ENCODE measurements at places on chromosomes 6 and 20.

DNA sequence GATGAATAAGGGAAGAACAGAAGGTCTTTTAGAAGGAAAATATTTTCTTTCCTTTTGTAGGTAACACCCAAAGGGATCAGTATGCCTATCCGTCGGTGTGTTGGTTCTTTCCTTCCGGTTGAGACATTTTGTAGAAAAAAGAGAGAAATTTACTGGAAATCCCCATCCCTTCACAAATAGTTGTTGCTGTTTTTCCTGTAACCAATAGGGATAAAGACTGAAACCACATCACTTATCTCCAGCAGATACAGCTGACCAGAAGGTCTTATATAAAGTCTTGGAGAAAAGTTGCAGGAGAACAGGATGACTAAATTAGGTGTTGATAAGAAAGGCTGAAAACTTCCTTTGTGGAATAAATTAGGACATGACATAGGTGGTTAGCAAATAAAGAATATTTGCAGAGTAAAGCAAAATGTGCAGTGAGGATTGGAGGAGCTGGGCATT lies 14.8 kb upstream of the HLA-DRB1 start:
- DNase-seq, result no peak

DNA sequence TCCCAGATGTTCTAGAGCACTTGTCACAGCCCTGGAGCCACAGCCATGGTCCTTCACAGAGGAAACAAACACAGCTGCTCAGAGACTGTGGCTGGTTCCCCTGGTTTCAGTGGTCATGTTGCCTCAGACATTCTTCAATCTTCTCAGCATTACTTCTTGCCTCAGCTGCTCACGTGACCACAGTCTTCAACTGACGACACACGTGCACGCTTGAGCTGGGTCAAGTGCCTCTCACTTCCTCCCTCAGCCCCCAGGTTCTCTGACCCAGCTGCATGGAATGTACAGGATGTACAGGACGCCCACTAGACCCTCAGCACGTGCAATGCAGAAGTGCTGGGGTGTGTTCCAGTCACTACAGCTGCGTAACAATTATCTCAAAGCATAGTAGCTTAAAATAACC lies 159.8 kb upstream of the GGTLC1 start:
- DNase-seq, result peak; percentile 18

DNA sequence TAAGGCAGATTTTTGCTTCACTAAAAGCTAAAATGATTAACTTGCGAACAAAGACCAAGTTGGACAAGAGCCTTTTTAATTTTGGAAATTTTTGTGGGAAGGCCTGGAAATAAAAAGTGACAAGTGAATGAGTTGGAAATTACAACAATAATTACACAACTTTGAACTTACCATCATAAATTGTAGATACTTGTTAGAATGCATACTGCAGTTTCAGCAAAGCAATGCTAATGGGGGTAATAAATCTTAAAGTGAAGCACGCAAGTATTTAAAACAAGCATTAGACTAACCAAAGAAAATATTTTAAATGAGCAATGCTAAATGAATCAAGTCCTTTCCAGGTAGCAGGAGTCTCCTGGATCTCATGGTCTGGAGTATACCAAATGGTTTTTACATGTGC lies 83.2 kb upstream of the EYA4 start:
- no peak for DNase-seq

GRCh38 chr6:48027704-48028435 lies 83.1 kb downstream of the PTCHD4 start:
- DNase-seq, result no peak

GRCh38 chr20:3755269-3755668 lies 12.3 kb downstream of the ADISSP start:
- DNase-seq, result no peak

DNA sequence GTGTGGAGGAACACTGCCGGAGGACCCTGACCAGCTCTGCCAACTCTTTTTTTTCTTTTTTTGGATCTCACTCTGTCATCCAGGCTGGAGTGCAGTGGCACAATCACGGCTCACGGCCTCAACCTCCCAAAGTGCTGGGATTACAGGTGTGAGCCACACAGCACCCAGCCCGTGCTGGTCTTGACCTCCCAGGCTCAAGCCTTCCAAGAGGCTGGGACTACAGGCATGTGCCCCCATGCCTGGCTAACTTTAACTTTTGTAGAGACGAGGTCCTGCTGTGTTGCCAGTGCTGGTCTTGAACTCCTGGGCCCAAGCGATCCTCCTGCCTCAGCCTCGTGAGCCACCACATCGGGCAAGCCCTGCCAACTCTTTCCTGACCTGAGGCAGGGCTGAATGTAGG lies 11.2 kb downstream of the GCNT2 start:
- DNase-seq, result no peak

DNA sequence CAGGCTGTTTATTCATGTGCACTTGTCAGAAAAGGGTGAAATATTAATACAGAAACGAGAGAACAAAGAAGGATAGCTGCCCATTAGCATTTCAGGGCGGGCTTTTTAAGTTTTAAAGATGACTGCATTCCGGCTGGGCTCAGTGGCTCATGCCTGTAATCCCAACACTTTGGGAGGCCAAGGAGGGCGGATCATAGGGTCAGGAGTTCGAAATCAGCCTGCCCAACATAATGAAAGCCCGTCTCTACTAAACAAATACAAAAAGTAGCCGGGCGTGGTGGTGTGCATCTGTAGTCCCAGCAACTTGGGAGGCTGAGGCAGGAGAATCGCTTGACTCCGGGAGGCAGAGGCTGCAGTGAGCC lies 130.5 kb downstream of the HFE start:
- no peak for DNase-seq

DNA sequence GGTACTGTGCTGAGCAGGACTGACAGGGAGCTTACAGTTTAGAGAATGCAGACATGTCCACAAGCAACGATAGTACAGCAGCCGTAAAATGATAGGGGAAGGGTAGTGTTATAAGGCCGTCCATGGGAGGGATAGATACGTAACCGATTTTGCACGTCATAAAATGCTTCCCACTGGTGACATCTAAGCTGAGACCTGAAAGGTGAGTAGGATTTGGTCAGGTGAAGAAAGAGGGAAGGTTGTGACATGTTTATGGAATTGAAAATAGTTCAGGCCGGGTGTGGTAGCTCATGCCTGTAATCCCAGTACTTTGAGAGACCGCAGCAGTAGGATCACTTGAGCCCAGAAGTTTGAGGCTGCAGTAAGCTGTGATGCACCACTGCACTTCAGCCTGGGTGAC lies 25.6 kb downstream of the SNX9 start:
- DNase-seq, result no peak

DNA sequence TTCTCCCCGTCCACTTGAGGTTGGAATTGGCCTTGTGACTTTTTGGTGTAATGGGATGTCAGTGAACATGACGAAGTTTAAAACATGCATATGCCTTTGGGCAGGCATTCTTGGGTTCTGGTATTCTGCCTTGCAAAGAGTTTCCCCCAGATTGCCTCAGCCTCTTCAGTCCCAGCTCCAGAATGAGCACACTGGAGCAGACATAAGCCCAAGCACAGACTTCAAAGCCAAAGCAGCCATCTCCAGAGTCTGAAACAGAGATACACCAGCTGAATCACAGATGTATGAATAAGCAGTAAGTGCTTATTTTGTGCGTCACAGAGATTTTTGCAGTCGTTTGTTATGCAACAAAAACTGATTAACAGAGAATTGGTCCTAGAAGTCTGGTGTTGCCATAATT lies 546.0 kb downstream of the FRK start:
- DNase-seq, result no peak

GRCh38 chr6:33954453-33954852 lies 150.7 kb upstream of the MLN start:
- no peak for DNase-seq

DNA sequence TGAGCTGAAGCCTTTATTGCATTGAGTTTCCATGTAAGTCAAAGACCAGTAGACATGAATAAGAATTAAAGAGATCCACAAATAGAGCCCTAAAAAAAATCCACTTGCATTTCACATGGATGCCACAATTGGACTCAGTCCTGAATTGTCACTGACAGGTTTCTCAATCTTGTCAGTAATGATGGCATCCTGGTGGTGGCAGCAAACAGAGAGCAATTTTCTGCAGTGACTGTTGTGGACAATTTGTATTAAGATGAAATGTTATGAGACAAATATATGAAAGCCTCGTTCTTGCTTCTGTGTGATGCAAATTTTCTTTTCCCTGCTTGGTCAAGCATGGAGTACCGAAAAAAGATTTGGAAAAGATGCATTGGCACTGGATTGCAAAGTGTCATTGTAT lies 278.9 kb downstream of the SAMD5 start:
- no peak for DNase-seq

DNA sequence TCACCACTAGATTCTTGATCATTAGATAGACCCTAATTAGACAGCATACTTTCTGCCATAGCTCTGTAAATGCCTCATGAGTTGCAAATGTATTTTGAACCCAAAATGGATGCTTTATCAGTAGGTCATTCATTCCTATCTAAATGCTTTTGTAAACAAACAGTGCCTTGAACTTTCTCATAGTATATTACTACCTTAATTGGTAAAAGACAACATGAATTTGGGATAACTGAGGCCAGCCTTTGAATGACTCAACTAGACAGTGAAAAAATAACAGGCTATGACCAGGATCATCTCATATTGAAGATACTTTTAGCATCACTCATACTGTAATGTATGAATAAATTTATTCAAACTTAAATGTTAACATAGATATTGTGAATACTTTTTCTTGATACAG lies 37.0 kb upstream of the PRL start:
- DNase-seq, result peak; percentile 38

DNA sequence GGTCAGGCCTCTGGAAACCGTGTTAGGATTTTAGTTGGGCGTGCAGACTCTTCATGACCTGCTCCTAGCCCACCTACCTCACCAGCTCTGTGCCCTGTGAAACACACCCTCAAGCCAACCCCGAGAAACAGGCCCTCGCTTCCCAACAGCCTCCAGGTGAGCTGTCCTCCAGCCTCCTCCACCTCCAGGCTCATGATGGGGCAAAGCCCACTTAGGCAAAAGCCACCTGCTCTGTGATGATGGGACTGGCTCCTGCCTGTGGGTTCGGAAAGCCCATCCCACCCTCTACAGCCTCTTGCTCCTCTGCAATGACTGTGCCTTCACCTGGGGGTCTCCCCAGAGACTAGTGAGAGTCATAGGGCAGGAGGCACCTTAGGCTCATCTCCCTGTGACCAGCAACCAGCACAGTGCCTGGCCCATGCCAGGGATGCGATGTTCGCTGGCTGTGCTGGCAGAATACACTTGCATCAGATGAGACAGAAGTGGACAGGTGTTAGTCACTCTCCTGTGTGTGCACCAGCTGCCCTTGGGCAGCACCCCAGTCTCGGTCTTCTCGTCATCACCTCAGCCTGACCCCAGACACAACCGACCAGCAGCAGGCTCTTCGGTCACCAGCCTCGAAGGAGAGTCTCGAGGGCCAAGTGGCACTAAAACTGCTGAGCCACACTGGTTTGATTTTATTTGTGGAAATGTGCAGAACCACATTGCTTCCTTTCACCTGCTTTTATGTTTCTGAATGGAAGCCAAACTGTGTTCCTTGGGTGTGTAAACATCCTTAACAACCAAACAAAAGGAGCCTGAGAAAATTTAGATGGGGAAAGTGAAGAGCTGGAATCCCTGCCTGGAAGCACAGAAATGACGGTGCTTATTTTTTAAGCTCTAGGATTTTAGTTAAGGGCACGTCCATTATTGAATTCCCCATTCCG lies 10.7 kb downstream of the PXDC1 start:
- no peak for DNase-seq

GRCh38 chr6:2376429-2377355 lies 131.3 kb upstream of the GMDS start:
- peak; percentile 73 for DNase-seq

- no peak for DNase-seq
Measured at GRCh38 chr6:127894051-127894450, 6.8 kb downstream of the THEMIS start.

GRCh38 chr20:2114127-2114959 lies 12.7 kb downstream of the STK35 start:
- no peak for DNase-seq

GRCh38 chr20:59448851-59449444 lies 148.5 kb downstream of the EDN3 start:
- DNase-seq, result no peak

- DNase-seq, result peak; percentile 30
Measured at GRCh38 chr6:44415873-44416502, 28.5 kb downstream of the CDC5L start.

DNA sequence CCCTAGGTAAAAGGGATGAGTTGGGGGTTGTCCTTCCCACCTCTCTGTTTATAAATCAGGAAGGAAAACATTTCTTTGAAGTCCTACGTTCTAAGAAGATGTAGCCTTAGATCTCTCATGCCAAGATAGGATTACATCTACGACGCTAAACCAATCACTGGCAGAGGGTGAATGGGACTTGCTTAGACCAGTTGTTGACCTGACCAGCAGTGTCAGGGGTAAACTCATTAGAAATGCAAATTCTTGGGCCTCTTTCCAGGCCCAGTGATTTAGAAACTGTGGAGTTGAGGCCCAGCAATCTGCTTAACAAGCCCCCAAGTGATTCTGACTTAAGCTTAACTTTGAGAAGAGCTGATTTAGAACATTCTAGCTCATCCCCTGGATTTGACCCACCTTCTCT lies 147.1 kb upstream of the THEMIS start:
- no peak for DNase-seq

GRCh38 chr6:73308712-73309534 lies 45.2 kb downstream of the DPPA5 start:
- DNase-seq, result peak; percentile 4

- no peak for DNase-seq
Measured at GRCh38 chr6:166001359-166001758, 166.3 kb downstream of the TBXT start.

GRCh38 chr6:143687591-143687990 lies 9.8 kb downstream of the PHACTR2 start:
- no peak for DNase-seq

- no peak for DNase-seq
Measured at GRCh38 chr20:22916021-22916842, 118.9 kb upstream of the SSTR4 start.

GRCh38 chr6:34928220-34928619 lies 39.2 kb downstream of the ANKS1A start:
- DNase-seq, result no peak

- no peak for DNase-seq
Measured at GRCh38 chr6:7978736-7979135, 68.1 kb upstream of the TXNDC5 start.

- DNase-seq, result no peak
Measured at GRCh38 chr6:35082733-35083403, 58.3 kb downstream of the TCP11 start.

- DNase-seq, result no peak
Measured at GRCh38 chr6:71982389-71982788, 96.0 kb downstream of the RIMS1 start.

- no peak for DNase-seq
Measured at GRCh38 chr6:167090171-167090570, 32.7 kb upstream of the CCR6 start.

GRCh38 chr6:47161176-47161687 lies 119.1 kb upstream of the ADGRF1 start:
- DNase-seq, result no peak

- DNase-seq, result peak; percentile 71
Measured at GRCh38 chr20:4108495-4109306, 93.3 kb upstream of the RNF24 start.

DNA sequence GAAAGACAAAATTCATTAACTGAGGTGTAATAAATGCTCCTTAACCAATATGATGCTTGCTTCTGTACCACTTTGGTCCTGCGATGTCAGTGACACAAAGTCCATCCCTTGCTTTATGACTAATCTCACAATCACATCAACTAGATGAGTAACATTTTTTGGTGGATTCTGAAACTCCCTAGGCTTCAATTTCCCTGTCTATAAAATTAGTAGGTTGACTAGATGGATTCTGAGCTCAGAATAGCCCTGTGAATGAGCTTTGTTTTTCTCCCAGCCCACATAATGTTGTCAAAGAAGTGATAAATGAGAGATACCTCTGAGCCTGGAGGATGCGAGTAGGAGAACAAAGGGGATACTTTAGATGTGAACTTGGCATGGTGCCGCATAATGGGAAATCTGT lies 9.1 kb downstream of the TXLNB start:
- no peak for DNase-seq
